ENCODE measurements at places on chromosomes 16 and 17.

DNA sequence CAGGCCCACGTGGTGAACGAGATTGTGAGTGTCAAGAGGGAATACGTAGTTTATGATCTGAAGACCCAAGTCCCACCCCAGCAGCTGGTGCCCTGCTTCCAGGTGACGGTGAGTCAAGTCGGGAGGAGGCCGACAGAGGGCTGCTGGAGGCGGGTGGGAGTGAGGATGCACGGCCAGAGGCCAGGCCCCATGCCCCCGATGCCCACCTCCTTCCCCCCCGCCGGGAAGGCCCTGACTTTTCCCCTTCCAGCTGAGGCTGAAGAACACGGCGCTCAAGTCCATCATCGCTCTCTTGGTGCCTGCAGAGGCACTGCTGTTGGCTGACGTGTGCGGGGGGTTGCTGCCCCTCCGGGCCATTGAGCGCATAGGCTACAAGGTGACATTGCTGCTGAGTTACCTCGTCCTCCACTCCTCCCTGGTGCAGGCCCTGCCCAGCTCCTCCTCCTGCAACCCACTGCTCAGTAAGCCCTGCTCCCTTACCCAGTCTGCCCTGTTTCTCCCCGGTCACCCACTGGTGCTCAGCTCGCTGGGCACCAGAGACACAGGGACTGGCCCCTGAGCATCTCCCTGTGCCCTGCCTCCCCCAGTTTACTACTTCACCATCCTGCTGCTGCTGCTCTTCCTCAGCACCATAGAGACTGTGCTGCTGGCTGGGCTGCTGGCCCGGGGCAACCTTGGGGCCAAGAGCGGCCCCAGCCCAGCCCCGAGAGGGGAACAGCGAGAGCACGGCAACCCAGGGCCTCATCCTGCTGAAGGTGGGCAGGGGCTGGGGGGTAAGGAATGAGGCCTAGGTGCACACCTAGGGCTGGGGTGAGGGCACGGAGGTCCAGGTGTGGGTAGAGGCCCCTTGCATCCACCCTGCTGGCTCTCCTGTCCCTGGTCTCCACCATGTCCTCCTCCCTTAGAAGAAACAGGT, 2.6 kb downstream of the ZACN start:
- DNase-seq = no peak

DNA sequence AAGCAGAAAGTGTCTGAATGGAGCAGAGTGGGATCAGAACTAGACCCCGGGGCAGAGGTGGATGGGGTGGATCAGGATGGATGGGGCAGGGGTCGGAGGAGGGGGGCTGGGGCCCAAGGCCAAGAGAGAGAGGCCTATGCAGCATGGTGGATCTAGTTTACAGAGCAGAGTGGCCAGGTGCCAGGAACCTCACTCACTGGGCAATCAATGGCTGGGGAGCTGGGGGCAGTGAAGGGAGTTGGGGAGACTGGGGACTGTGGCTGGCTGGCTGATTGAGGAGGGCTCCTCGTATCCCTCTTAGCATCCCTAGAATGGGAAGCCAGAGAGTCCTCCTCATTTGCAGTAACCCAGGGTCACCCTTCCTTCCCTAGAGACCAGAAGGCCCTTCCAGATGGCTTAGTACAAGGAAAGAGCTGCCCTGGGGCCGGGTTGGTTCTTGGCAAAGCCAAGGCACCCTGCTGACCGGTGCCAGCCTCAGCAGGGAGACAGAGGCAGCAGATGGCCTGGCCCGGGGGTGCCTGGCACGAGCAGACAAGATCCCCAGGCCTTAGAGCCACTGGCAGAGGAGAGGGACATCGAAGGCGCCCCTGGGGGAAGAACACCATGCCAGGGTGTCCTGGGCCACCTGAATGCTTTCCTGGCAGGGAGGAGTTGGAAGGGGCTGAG, 36.8 kb downstream of the SRCIN1 start:
- no peak for DNase-seq

GRCh38 chr16:23771642-23772041, 16.8 kb downstream of the CHP2 start:
- DNase-seq = no peak

DNA sequence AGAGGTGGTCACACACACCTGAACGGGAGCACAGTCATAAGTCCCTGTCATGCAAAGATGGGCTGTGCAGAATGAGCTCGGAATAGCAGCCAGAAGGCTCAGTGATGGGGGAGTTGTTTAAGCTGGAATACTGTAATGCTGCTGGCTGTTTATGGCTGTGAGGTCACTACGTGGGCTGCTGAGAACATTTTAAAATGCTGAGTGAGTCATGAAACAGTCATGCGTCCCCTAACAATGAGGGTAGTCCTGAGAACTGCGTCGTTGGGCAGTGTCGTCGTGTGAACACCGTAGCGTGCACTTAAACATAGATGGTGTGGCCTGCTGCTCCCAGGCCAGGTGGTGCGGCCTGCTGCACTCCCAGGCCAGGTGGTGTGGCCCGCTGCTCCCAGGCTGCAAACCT, 39.7 kb downstream of the TBCD start:
- peak; percentile 77 for DNase-seq

DNA sequence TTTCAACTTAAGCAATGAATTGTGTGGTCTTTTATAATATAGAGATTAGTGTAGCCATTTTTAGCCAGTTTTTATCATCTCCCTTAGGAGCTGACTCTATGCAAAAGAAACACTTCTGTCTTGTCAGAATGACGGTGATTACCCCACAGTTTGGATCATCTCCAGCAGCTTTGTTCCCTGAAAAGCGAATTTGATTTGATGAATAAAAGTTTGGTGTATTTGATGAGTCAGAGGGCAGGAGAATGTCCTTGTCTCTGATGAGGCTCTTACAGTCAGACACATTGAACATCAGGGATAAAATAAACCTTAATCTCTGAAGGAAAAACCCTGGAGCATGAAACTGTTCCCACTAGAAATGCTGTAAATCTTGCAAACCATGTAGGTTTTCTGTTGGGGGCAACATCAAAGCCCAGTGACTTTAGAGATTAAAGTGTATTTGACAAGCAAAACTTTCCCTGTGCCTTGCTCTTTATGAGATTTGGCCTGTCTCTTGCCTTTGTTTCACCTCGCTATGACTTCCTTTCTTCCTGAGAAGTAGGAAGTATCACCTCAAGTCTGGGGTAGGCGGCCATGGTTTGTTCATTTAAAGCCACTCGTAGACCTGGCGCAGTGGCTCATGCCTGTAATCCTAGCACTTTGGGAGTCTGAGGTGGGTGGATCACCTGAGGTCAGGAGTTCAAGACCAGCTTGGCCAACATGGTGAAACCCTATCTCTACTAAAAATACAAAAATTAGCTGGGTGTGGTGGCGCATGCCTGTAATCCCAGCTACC, 209.3 kb downstream of the FTO start:
- DNase-seq = peak; percentile 75

- no peak for DNase-seq
Measured at GRCh38 chr17:69417545-69418483, 3.3 kb downstream of the MAP2K6 start.

DNA sequence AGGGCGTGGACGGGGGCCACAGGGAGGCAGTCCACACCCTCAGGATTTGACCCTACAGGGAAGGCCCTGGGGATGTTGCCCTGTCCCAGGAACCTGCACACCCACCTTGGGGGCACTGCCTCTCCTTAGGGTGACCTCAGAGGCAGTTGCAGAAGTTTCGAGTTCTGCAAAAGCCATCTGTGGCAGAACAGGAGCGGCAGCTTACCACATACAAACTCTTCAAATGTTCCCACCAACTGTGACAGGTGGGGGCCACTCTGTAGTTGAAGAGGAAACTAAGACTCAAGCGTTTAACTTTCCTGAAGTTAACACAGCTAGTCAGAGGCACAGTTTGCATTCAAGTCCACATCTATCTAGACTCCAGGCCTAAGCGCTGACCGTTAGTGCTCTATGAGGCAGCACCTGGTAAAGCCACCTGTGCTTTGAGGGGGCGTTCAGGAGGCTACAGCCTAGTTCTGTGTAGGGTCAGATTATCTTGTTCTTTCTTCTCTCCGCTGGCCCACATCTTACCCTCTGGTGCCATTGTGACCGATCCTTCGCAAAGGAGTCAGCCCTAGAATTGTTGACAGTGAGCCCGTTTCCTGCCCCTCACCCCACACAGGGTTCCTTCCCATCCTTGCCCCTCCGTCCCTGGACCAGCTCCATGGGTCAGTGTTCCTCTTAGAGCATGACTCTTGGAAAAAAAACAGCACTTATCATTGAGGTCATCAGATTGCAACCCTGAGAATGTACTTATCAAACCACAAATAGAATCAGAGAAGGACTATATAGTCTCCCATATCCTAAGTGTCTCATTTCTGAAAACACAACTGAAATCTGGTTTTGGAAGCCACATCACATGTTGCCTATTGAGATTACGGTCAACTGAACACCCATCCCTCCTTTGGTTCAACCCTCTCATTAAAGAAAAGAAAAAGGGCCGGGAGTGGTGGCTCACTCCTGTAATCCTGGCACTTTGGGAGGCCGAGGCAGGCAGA, 45.4 kb downstream of the CDH1 start:
- no peak for DNase-seq

DNA sequence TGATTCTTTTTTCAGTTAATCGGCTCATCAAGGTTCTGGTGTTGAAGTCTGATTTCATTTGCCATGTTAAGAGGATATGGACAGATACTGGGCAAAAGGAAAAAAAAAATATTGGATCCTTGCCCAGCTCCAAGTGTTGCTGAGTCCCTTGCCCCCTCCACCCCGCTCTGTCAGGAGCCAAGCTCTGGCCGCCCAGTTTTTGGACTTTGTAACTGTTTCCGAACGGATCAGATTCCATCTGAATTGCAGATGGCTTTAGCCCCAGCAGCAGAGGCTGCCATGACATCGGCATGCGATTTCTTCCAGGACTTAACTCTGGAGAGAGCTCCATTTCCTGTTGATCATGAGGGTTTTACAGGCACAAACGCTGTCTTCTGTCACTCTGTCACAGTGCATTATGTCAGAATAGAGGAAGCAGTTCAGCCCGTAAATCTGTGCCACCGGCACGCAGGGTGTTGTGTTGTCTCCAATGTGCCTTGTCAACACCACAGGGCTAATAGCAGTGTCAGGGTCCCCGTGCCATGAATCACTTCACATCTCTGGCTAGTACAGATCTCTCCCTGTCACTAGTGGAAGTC, 615.6 kb downstream of the MAF start:
- no peak for DNase-seq

Measured in AG04450 (cell line).